ENCODE measurements at places on chromosomes 2 and 18. TPM values are rescaled to one million over a fixed set of nuclear protein-coding genes. Genes with fewer than 3 reads are reported as not detected.

DNA sequence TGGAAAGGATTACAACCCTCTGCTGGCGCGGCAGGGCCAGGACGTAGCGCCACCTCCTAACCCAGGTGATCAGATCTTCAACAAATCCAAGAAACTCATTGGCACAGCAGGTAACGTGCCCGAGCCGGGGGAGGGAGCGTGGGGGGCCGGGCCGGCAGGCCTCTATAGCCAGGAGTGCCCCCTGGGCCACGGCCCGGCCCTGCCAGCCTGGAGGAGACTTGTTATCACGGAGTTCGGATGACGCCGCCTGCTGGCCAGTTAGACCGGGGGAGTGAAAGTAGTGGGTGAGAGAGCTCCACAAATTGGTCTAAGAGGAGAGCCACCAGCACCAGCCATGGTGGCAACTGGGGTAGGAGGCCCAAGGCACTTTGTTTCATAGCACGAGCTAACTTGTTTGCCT lies 8.6 kb upstream of the TMEM214 start:
- no peak for DNase-seq

GRCh38 chr2:236932831-236933361 lies 152.8 kb upstream of the COPS8 start:
- DNase-seq, result no peak

- no peak for DNase-seq
Measured at GRCh38 chr2:123791684-123792083, 233.4 kb upstream of the CNTNAP5 start.

DNA sequence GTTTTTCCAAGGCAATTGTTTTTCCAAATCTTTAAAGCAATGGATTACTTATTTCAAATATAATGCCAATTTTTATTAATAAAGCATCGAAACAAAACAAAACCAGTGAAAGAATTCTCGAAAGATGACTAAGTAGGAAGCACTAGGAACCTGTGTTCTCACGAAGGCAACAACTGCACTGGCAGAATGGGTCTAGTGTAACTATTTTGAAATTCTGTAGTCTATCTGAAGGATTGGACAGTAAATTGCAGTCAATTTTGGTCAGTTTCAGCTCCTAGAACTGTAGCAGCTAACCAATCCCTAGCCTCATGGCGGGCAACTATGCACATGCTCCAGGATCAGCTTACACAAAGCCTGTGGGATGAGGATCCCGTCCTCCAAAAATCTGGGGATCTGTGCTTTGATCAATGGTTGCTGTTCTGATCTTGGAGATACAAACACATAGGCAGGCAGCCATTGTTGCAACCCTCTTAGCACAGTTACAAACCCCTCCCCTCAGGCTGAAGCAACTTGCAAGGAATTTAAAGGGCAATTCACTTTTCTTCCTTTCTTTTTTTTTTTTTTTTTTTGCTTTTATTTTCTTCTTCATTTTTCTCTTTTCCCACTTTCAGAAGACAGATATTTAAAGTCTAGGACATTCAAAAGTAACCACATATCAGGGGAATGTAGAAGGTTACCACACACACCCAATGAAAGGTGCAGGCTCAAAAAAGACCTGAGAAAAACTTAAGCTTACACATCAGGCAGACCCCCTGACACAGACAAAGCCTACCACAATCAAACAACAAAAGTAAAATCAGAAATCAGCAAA lies 147.6 kb downstream of the THADA start:
- DNase-seq, result no peak

DNA sequence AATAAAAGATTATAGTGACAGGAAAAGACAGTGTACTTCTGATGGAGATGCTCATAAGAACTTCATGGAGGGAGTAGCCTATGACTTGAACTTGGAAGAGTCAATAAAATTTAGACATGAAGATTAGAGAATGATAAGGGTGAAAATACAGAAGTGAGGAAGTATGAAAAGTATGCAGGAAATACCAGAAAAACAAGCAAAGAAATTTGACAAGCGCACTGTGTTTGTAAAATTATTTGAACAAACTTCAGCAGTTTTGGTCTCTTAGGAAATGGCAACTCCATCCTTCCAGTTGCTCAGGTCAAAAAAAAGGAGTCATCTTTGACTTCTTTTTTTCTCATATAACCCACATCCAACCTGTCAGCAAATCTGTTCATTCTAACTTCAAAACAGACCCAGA lies 864.0 kb upstream of the ZEB2 start:
- no peak for DNase-seq

The VIT gene
- total RNA-seq, result 3.6 TPM

- no peak for DNase-seq
Measured at GRCh38 chr18:37412829-37413228, 152.8 kb downstream of the CELF4 start.

DNA sequence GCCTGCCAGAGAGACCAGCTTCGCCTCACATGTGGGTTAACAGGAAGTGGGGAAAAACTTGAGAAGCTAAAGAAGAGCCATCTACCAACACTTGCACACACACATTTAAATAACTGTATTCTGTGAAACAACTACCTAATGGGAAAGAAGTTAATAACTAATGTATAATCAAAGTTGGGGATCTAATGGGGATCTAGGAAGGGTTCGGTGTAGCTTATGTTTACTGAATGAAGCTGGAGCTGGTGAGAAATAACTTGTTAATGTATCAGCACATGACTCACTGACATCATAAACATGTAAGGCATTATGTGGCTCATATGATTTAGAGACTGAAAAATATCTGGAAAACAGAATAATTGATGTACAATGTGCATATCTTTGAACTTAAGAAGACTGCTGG lies 421.3 kb upstream of the NXPH2 start:
- DNase-seq, result no peak

- DNase-seq, result no peak
Measured at GRCh38 chr2:127101048-127101611, 5.8 kb downstream of the BIN1 start.

The ABCG5 gene
- total RNA-seq, result not detected

Measured in transverse colon (tissue), 4 donors.